Breast epithelium (tissue), 4 donors: ENCODE measurements at places on chromosomes 11 and 22.

DNA sequence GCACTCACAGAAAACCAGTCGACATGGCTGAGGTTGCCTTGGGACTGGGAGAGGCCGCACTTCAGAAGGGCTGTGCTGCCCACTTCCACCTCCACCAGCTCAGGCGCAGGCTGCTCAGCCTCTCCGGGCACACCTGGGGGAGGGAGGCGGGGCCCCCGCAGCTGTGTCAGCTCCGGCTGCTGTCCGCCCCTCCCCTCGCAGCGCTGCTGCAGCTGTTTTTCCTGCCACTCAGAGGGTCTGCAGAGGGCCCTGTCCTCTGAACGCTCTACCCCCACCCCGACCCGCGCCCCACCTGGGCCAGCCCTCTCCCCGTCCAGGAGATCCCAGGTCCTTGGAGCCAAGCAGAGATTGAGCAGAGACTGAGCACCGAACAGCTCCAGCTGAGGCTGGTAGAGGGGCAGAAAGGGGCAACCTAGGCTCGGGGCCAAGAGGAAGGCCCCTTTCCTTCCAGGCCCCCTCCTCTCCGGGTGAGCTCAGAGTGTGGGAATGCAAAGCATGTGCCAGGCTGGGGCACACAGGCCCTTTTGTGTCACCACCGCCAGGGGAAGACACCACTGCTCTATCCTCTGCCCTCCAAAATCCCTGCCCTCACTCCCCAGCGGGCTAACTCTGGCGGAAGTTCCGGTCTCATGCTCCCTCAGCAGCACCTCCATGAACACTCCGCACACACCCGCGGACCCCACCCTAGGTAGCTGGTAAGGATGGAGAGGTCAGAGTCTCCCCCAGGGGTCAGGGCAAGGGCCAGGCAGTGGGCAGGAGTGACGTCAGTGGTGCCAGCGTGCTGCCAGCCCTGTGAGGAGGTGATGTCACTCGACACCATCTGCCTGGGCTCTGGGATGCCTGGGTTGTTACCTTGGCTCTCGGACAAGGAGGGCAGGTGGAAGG lies 1.6 kb downstream of the MCAM start:
- peak overlapping the region; percentile 90 for H3K27ac ChIP-seq
- DNase-seq, result peak; percentile 82
- no peaks in the 10 kb centered on the region for H3K36me3 ChIP-seq
- H3K4me1 ChIP-seq, result peaks cover 5% of the 10 kb centered on the region

DNA sequence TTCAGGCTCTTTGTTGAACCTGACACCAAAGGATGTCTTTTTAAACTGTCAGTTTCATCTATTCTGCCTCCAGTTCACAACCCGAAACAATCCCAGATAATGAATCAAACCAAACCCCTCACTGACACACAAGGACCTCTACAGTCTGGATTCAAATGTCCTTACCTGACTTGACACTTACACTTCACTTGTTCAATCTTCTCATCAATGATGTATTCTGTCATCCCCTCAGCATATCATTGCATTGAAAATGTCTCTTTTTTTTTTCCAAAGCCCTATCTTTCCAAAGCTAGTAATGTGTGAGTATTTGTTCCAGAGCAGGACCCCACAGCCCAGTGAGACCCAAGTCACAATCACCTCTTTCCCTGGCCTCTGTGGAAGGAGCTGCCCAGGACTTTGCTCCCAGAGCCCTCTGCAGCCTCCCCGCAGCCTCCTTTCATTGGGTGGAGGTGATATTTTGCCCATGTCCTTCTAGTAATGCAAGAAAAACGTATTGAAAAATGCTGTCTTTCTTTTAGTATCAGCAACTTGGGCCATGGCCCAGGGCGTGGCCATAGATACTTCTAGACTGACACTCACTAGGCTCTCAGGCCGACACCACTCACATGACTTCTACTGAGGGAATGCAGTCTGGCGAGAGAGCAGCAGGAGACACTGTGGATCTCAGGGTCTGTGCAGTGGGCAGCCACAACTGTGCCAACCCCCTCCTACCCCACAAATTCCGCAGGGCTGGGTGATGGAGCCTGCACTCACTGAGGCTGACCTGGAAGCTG lies 18.2 kb downstream of the RFPL3 start:
- no peak overlapping the region for H3K27ac ChIP-seq
- no peak overlapping the region for H3K4me3 ChIP-seq
- no peak for DNase-seq
- no peaks in the 10 kb centered on the region for H3K4me1 ChIP-seq

- no peak overlapping the region for H3K27ac ChIP-seq
- H3K4me1 ChIP-seq, result no peaks in the 10 kb centered on the region
- no peak overlapping the region for H3K4me3 ChIP-seq
Measured at GRCh38 chr11:10480760-10481159, 25.7 kb downstream of the AMPD3 start.

- no peaks in the 10 kb centered on the region for H3K27me3 ChIP-seq
- no peak for DNase-seq
- H3K36me3 ChIP-seq, result no peaks in the 10 kb centered on the region
Measured at GRCh38 chr11:61769169-61769920, 16.9 kb downstream of the MYRF start.

GRCh38 chr11:47571895-47572294 lies 6.5 kb downstream of the PTPMT1 start:
- no peaks in the 10 kb centered on the region for H3K36me3 ChIP-seq
- no peak overlapping the region for H3K4me3 ChIP-seq
- no peak for DNase-seq
- no peaks in the 10 kb centered on the region for H3K4me1 ChIP-seq

- H3K27ac ChIP-seq, result no peak overlapping the region
- no peaks in the 10 kb centered on the region for H3K4me1 ChIP-seq
- H3K27me3 ChIP-seq, result no peaks in the 10 kb centered on the region
- no peak overlapping the region for H3K4me3 ChIP-seq
Measured at GRCh38 chr11:121559606-121560200, 106.9 kb upstream of the SORL1-AS1 start.

GRCh38 chr11:111785886-111786412 lies 19.8 kb upstream of the PPP2R1B start:
- H3K36me3 ChIP-seq, result no peaks in the 10 kb centered on the region
- H3K27ac ChIP-seq, result no peak overlapping the region
- DNase-seq, result no peak

GRCh38 chr22:49983148-49984042 lies 22.8 kb downstream of the PIM3 start:
- H3K4me3 ChIP-seq, result peak overlapping the region; percentile 63
- no peak overlapping the region for H3K27ac ChIP-seq
- H3K36me3 ChIP-seq, result no peaks in the 10 kb centered on the region

GRCh38 chr11:44702889-44703288 lies 23.9 kb upstream of the TSPAN18 start:
- H3K27me3 ChIP-seq, result no peaks in the 10 kb centered on the region
- H3K27ac ChIP-seq, result no peak overlapping the region
- no peak for DNase-seq
- H3K4me1 ChIP-seq, result no peaks in the 10 kb centered on the region

GRCh38 chr22:49103314-49104059 lies 724.2 kb downstream of the BRD1 start:
- no peak for DNase-seq
- no peaks in the 10 kb centered on the region for H3K4me1 ChIP-seq
- H3K36me3 ChIP-seq, result no peaks in the 10 kb centered on the region
- no peak overlapping the region for H3K27ac ChIP-seq

DNA sequence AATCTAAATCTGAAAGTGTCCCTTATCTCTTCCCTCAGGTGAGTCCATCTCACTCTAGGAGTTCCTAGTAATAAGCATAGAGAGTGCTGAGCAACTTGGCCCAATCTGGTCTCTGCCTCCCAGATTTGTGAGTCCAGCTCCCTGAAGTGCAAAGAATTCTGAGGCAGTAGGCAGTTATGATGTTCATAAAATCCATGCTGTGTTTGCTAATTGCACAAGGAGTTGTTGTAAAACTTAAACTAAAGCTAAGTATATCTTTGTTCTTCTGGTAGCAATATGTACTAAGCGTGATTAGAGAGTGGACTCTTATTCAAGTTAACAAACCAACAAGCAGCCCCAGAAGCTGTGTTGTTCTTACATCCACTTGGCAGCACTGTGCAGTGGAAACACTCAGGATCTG lies 7.6 kb upstream of the PTH start:
- no peaks in the 10 kb centered on the region for H3K27me3 ChIP-seq
- no peak overlapping the region for H3K4me3 ChIP-seq
- no peaks in the 10 kb centered on the region for H3K36me3 ChIP-seq
- H3K4me1 ChIP-seq, result no peaks in the 10 kb centered on the region
- no peak for DNase-seq
- no peak overlapping the region for H3K27ac ChIP-seq

- no peak for DNase-seq
- H3K27ac ChIP-seq, result no peak overlapping the region
- no peaks in the 10 kb centered on the region for H3K27me3 ChIP-seq
- no peaks in the 10 kb centered on the region for H3K36me3 ChIP-seq
- no peaks in the 10 kb centered on the region for H3K4me1 ChIP-seq
Measured at GRCh38 chr11:119723243-119723951, 5.6 kb downstream of the NECTIN1 start.

GRCh38 chr22:32602154-32602553 lies 127.5 kb downstream of the FBXO7 start:
- H3K36me3 ChIP-seq, result no peaks in the 10 kb centered on the region
- no peak overlapping the region for H3K4me3 ChIP-seq
- H3K27me3 ChIP-seq, result no peaks in the 10 kb centered on the region
- no peak for DNase-seq
- no peaks in the 10 kb centered on the region for H3K4me1 ChIP-seq

- no peak overlapping the region for H3K27ac ChIP-seq
- H3K4me1 ChIP-seq, result no peaks in the 10 kb centered on the region
Measured at GRCh38 chr11:11336664-11337063, 16.4 kb downstream of the CSNK2A3 start.

GRCh38 chr22:37425800-37426705 lies 1.2 kb downstream of the ELFN2 start:
- H3K4me1 ChIP-seq, result peaks cover 3% of the 10 kb centered on the region
- DNase-seq, result no peak
- no peaks in the 10 kb centered on the region for H3K36me3 ChIP-seq
- H3K4me3 ChIP-seq, result no peak overlapping the region
- H3K27me3 ChIP-seq, result peaks cover 86% of the 10 kb centered on the region
- no peak overlapping the region for H3K27ac ChIP-seq

- no peaks in the 10 kb centered on the region for H3K27me3 ChIP-seq
- no peaks in the 10 kb centered on the region for H3K36me3 ChIP-seq
- no peak overlapping the region for H3K27ac ChIP-seq
- no peak overlapping the region for H3K4me3 ChIP-seq
Measured at GRCh38 chr22:49589301-49589700, 238.4 kb downstream of the BRD1 start.

GRCh38 chr11:5232176-5232575 lies 2.1 kb downstream of the HBD start:
- no peaks in the 10 kb centered on the region for H3K27me3 ChIP-seq
- H3K4me1 ChIP-seq, result no peaks in the 10 kb centered on the region
- H3K27ac ChIP-seq, result no peak overlapping the region
- H3K36me3 ChIP-seq, result no peaks in the 10 kb centered on the region

DNA sequence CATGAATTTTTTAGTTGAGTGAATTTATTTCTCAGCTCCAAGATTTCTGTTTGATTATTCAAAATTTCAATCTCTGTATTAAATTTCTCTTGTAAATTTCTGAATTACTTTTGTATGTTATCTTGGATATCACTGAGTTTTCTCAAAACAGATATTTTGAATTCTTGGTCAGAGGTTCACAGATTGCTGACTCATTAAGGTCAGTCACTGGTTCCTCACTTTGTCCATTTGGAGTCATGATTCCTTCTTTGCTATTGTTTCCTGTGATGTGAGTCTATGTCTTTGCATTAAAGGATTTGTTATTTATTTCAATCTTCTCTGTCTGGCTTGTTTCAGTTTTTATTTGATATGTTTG lies 10.2 kb upstream of the IL17RA start:
- H3K4me3 ChIP-seq, result no peak overlapping the region
- H3K4me1 ChIP-seq, result no peaks in the 10 kb centered on the region
- no peak overlapping the region for H3K27ac ChIP-seq
- no peaks in the 10 kb centered on the region for H3K36me3 ChIP-seq
- no peaks in the 10 kb centered on the region for H3K27me3 ChIP-seq

- no peak overlapping the region for H3K27ac ChIP-seq
- no peaks in the 10 kb centered on the region for H3K36me3 ChIP-seq
- H3K27me3 ChIP-seq, result no peaks in the 10 kb centered on the region
- DNase-seq, result no peak
Measured at GRCh38 chr11:79441461-79441875, 638 bp upstream of the TENM4 start.

GRCh38 chr11:95697614-95698408 lies 91.8 kb downstream of the FAM76B start:
- DNase-seq, result no peak
- H3K27ac ChIP-seq, result no peak overlapping the region
- no peak overlapping the region for H3K4me3 ChIP-seq
- H3K36me3 ChIP-seq, result no peaks in the 10 kb centered on the region
- no peaks in the 10 kb centered on the region for H3K4me1 ChIP-seq

DNA sequence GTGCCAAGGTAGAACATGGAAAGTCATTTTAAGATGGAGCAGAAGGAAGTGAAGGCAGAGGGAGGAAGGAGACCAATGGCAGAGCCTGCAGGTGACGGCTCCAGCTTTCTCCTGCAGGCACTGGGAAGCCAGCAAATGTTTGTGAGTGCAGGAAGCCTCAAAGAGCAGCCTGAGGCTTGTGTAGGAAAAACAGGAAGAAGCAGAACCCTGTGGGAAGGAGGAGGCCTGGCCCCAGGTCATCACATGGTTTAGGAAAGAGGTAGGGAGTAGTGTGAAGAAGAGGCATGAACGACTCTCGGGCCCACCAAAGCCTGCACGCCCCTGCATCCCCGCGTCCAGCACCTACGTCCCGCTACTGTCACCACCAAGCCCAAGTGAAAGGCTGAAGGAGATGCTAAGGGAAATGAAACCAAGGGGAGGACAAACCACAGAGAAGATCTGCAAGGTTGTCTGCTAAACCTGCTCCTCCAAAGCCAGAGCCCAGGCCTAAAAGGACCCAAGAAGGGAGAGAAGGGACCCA lies 151.5 kb downstream of the CHST1 start:
- H3K4me1 ChIP-seq, result no peaks in the 10 kb centered on the region
- no peak overlapping the region for H3K4me3 ChIP-seq
- no peak for DNase-seq
- H3K36me3 ChIP-seq, result no peaks in the 10 kb centered on the region
- no peak overlapping the region for H3K27ac ChIP-seq
- no peaks in the 10 kb centered on the region for H3K27me3 ChIP-seq

DNA sequence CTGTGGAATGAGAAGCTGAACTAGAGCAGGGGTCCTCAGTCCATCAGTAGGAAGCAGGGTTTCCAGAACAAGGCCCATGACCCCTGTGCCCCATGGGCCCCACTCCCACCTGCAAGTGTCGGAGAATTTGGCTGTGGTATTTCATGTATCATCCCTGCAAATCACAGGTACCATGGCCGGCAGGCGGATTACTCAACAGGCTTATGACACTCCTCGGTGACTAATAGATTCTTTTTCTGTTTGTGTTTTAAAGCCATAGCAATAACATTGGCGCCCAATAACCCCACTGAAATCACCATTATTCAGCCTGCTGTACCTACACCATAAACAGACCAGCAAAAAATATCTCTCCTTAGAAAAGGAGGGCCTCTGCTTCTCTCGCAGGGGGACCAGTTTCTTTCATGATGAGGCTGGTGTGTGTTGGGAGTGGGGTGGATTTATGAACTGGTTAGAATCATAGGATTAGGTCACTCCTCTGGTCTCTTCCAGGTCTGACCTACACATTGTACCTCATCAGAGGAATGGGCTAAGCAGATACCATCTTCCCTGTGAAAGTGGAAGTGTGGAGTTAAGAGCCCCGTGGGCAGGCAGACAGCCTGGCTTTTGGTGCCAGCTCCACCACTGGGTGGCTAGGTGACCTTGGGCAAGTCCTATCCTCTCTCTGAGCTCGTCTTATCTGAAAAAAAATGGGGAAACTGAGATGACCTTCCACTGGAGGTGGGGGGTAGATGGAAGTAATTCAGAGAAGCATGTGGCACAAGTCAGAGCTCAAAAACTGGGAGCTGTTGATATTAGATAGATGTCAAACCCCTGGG lies 60.2 kb upstream of the WNT11 start:
- DNase-seq, result no peak
- H3K4me1 ChIP-seq, result no peaks in the 10 kb centered on the region
- no peaks in the 10 kb centered on the region for H3K27me3 ChIP-seq
- no peak overlapping the region for H3K4me3 ChIP-seq
- H3K27ac ChIP-seq, result peak overlapping the region; percentile 74
- no peaks in the 10 kb centered on the region for H3K36me3 ChIP-seq
